ENCODE measurements at places on chromosomes 7 and 10.

DNA sequence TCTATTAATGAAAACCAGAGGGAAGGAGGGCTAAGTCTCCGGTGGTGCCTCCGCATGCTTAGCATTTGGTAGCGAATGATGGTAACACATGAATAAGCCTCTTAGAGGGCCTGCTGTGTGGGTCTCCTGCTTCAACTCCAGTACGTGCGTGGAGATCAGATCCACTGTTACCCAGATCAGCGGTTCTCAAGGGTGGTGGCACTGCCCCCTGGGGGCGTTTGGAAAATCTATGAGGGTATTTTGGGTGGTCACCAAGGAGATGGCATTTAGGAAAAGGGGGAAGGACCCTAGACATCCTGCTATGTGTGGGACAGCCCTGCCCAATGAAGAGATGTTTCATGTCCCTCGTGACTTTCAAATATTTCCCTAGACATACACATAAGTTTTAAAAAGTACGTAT lies 57.1 kb upstream of the TM9SF3 start:
- no peaks in the 10 kb centered on the region for H3K27me3 ChIP-seq
- DNase-seq: no peak
- H3K4me1 ChIP-seq: no peaks in the 10 kb centered on the region
- no peak overlapping the region for H3K27ac ChIP-seq

- H3K4me3 ChIP-seq: no peak overlapping the region
- no peaks in the 10 kb centered on the region for H3K4me1 ChIP-seq
- H3K27me3 ChIP-seq: no peaks in the 10 kb centered on the region
- H3K36me3 ChIP-seq: no peaks in the 10 kb centered on the region
Measured at GRCh38 chr7:55438085-55438756, 73.1 kb downstream of the LANCL2 start.

DNA sequence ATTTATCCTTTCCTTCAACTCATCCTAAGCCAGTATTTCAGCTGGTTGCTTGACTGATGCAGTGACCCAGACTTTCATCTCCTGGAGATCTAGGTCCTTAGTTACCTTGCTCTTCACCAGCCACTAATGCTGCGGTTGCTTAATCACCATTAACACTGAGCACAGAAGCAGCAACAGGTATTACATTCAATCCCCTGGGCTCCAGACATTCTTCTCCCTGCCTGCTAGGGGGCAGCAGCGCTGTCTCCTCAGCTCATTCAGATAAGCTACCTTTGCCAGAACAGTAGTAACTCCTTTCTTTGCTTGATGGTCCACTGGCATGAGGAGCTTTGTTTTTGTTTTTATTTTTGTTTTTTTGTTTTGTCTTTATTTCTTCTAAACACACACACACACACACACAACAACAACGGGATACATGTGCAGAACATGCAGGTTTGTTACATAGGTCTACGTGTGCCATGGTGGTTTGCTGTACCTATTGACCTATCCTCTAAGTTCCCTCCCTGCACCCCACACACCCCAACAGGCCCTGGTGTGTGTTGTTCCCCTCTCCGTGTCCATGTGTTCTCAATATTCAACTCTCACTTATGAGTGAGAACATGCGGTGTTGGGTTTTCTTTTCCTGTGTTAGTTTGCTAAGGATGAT lies 1043.2 kb upstream of the C7orf33 start:
- H3K4me1 ChIP-seq: no peaks in the 10 kb centered on the region
- H3K36me3 ChIP-seq: no peaks in the 10 kb centered on the region
- DNase-seq: no peak
- H3K4me3 ChIP-seq: no peak overlapping the region
- H3K27me3 ChIP-seq: no peaks in the 10 kb centered on the region
- H3K27ac ChIP-seq: no peak overlapping the region

GRCh38 chr7:21355406-21355874 lies 72.4 kb upstream of the SP4 start:
- H3K4me1 ChIP-seq: no peaks in the 10 kb centered on the region
- H3K4me3 ChIP-seq: no peak overlapping the region
- no peaks in the 10 kb centered on the region for H3K27me3 ChIP-seq
- H3K36me3 ChIP-seq: no peaks in the 10 kb centered on the region

DNA sequence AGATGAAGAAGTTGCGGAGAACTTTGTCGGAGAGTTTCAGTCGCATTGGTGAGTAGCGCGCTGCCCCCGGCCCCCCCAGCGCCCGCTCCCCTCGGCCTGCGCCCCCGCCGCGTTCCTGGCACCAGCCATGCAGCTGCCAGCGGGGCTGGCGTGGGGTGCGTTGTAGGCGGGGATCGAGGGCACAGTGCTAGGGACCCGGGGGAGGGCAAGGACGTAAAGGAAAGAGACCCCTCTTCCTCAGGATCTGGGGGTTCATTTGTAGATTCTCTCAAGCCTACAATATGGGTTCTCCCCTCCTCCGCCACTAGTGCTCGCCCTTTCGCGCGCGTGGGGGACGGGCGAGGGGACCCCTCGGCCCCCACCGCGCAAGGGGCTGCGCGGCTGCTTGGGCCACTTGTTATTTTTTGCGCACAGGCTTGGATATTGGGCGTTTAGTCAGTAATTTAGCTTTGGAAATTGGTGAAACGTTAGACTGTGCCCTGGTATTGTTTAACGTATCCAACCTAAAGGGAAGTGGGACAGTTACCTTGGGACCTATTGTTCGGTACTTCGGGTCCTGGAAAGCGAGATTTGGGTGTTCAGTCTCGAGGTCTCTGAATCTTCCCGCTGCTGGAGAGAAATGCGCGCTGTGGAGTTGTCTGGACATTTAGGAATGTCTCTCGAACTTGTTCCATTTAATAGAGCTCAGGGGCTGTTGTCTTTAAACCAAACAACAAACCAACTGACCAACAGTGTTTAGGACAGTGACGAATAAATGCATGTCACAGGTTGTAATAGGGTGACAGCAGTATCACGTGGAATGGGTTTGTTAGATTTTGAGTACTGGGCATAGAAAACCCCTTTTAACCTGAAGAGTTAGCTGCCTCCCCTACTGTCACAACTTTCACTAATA lies 796 bp downstream of the CDK14 start:
- DNase-seq: no peak
- no peaks in the 10 kb centered on the region for H3K36me3 ChIP-seq
- no peaks in the 10 kb centered on the region for H3K4me1 ChIP-seq
- no peaks in the 10 kb centered on the region for H3K27me3 ChIP-seq
- peak overlapping the region; percentile 78 for H3K4me3 ChIP-seq

DNA sequence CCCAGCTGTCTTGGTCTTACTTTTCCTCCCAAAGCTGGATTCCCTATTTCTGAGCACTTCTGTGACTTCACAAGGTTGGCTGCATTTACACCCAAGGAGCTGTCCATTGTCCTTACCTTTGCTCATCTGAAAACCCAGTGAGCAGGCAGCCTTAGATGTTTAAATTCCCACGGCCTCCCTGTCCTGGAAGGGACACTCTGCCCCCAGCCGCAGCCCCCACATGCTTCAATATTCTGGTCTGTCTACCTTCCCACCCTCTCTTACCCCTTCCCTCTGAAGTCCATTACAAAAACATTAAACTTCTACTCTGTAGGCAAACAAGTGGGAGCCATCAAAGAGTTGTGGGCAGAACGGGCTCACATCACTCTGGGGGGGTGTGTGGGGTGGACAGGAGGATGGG lies 73.8 kb upstream of the EFCAB10 start:
- H3K27ac ChIP-seq: no peak overlapping the region
- no peaks in the 10 kb centered on the region for H3K4me1 ChIP-seq
- no peaks in the 10 kb centered on the region for H3K27me3 ChIP-seq
- no peak for DNase-seq
- H3K36me3 ChIP-seq: no peaks in the 10 kb centered on the region

DNA sequence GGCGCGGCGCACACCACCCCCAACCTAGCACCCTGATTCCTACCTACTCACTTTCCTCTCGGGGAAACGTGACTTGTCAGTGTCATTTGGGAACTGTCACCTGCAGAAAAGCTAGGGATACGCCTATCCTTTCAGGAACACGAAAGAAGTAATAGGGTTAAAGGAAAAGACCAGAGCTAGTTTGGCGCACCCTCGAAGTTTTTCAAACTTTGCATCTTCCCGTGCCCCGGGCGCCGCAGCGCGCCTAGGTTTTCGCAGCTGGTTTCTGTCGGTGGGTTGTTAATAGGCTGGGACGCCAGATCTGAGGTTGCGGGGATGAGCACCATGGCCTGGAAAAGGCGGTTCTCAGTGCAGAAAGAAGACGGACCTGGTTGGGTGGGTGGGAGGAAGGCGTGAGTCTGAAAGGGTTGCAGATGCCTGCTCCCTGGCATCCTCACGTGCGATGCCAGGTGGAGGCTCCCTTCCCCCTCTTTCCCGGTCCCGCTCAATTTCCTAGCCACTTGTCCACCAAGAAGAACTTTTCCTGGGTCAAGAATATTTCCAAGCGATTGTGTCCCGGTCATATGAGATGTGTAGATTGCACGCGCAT lies 568 bp upstream of the MEOX2 start:
- H3K4me3 ChIP-seq: peak overlapping the region; percentile 59
- no peak for DNase-seq
- no peak overlapping the region for H3K27ac ChIP-seq
- no peaks in the 10 kb centered on the region for H3K27me3 ChIP-seq
- no peaks in the 10 kb centered on the region for H3K36me3 ChIP-seq

DNA sequence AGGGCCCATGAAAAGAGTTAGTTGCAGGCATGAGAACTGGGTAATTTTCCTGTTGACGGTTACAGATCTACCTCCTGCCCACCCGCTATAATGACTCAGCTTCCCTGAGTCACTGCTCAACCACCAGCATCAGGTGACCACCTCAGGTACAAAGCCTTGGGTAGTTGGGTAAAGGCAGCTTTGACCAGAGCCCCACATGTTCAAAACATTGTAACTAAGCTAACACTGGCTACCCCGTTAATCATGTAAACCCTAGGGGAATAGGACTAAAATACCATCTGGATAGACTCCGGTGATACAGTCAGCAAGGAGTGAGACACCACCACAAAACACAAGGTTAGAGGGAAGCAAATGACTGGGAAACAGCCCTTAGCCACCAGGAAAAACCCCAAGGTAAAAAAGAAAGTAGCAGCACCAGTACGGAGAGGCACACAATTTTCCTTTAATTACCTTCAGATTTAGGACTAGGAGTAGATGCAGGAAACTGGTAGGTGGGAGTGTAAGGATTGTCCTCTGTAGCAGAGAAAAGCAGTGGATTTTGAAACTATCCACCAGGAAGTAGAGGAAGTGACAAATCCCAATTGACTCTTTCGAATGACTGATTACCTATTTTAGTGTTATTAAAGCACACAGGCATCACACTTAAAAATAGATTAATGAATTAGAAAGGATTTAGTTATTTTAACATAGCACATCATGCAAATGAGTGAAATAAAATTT lies 103.5 kb upstream of the PDLIM1 start:
- H3K36me3 ChIP-seq: peaks cover 82% of the 10 kb centered on the region
- H3K4me3 ChIP-seq: no peak overlapping the region
- H3K4me1 ChIP-seq: peaks cover 72% of the 10 kb centered on the region
- H3K27me3 ChIP-seq: no peaks in the 10 kb centered on the region

- peak overlapping the region; percentile 75 for H3K4me3 ChIP-seq
- no peaks in the 10 kb centered on the region for H3K4me1 ChIP-seq
- H3K27ac ChIP-seq: peak overlapping the region; percentile 84
- no peak for DNase-seq
Measured at GRCh38 chr7:81768951-81769778, 682 bp downstream of the HGF start.

- no peak overlapping the region for H3K27ac ChIP-seq
- H3K4me1 ChIP-seq: peaks cover under 1% of the 10 kb centered on the region
- no peak for DNase-seq
- H3K4me3 ChIP-seq: no peak overlapping the region
- H3K36me3 ChIP-seq: no peaks in the 10 kb centered on the region
- H3K27me3 ChIP-seq: no peaks in the 10 kb centered on the region
Measured at GRCh38 chr10:110175406-110175805, 32.0 kb upstream of the MXI1 start.
